ENCODE measurements at places on chromosomes 16 and 17. TPM values are rescaled to one million over a fixed set of nuclear protein-coding genes. Genes with fewer than 3 reads are reported as not detected.

The DNAI2 gene
- total RNA-seq = not detected

The CCL7 gene
- total RNA-seq = not detected

The TBC1D3C gene
- not detected for total RNA-seq

The ARHGDIG gene
- 4.0 TPM for total RNA-seq

The CCL22 gene
- not detected for total RNA-seq

The SLFN11 gene
- 24.3 TPM for total RNA-seq

The ZFP3 gene
- total RNA-seq = 2.5 TPM

- no peak for DNase-seq
Observed at GRCh38 chr17:78082988-78083387, 45.6 kb downstream of the TMC6 start.

DNA sequence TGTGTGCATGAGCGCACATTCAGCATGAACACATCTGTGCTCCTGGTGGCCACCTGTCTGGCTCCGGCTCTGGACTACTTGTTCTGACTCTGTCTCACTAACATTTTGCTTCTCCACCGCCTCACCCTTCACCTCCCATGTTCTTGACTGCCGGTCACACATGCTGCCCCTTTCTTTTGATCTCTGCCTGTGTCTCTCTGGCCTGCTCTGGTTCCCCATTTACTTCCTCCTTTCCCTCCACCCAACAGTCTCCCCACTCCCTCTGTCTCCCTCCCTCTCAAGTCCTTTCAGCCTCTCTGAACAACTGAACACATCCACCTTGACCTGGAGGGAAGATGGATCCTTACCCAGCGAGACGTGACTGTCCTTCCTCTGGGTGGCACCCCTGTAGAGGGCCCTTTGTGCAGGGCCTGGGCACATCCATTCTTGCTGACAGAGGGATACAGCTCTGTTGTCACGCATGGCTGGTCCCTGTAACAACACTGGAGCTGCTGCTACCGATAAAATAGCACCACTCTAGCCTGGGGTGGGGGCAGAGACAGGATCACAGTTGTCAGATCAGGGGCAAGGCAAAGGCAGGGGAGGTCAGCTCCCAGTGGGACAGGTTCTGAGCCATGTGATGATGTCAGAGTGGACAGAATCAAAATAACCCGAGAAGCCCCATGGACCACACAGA lies 11.0 kb downstream of the ZSCAN32 start:
- no peak for DNase-seq

GRCh38 chr16:50769-51591 lies 2.4 kb downstream of the POLR3K start:
- no peak for DNase-seq

- peak; percentile 81 for DNase-seq
Observed at GRCh38 chr16:86823888-86824671, 245.7 kb downstream of the FOXL1 start.

- no peak for DNase-seq
Observed at GRCh38 chr17:71202449-71202848, 918.4 kb upstream of the SOX9 start.

- no peak for DNase-seq
Observed at GRCh38 chr16:57666353-57667047, 1.6 kb upstream of the ADGRG3 start.

- DNase-seq = no peak
Observed at GRCh38 chr17:36095992-36096391, 6.0 kb upstream of the CCL3 start.

- no peak for DNase-seq
Observed at GRCh38 chr16:27811881-27812280, 251.6 kb downstream of the GSG1L start.

DNA sequence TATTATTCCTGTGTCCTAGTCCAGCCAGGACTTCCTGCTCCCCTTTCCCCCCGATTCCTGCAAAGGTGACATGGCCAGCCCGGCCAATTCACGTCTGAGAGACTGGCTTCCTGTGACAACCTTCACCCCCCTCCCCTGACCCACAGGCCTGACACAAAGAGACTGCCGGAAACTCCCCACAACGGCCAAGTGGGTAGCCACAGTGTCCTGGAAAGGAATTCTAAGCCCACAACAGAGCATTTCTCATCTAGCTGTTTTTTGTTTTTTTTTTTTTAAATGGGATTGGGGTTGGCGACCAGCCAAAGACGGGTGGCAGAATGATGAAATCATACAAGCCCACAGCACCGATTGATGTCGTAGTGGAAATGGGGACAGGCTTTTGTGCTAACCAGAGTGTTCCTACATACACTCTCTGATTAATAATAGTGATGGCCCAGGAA lies 2.8 kb upstream of the XAF1 start:
- DNase-seq = peak; percentile 77

- DNase-seq = no peak
Observed at GRCh38 chr16:81843243-81843582, 64.1 kb downstream of the PLCG2 start.

DNA sequence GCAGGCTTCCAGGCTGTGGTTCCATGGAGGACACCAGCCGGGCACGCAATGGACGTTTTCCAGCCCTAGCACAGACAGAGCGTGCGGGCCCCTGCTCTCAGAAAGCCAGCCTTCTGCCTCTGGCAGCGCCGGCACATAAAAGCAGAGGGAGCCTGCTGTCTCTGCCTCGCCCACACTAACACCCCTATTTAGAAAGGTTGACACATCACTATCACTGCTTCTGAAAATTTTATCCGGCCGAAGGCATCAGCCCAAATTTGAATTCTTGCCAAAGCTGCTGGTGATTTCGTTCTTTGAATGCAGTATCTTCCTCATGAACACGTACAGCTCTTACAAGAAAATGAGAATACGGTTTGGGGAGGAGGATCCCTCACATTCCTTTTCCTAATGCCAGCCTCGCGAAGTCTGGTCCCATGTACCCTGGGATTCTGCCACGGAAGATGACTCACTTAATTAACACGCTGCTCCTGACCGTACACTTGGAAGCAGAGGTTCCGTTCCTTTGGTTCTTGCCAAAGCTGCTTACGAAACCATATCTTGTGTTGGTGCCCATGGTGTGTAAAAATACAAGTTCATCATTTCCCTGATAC lies 1.3 kb upstream of the RAB11FIP3 start:
- DNase-seq = peak; percentile 88

DNA sequence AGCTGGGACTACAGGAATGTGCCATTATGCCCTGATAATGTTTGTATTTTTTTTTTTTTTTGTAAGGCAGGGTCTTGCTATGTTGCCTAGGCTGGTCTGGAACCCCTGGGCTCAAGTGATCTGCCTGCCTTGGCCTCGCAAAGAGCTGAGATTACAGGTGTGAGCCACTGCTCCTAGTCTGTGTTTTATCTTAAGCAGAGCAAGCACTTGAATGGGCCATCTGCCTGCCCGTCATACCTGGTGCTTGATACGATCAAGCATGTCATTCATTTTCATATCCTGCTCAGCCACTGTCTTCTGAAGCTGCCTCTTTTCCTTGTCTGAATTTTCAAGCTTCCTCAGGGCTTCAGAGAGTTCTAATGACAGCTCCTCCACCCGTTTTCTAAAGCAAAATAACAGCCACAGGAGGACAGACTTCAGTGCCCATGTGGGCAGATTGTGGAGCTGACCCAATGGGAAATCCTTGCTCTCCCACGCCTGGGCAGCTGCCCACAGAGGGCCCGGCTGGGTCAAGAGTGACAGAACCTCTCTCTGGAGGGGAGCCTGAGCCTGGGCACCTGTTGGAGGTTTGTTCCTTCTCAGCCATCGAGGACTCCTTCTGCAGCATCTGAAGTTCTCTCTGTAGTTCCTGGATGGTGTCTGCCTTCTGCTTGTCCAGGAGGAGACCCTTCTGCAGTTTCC lies 36.5 kb downstream of the DHX38 start:
- no peak for DNase-seq

DNA sequence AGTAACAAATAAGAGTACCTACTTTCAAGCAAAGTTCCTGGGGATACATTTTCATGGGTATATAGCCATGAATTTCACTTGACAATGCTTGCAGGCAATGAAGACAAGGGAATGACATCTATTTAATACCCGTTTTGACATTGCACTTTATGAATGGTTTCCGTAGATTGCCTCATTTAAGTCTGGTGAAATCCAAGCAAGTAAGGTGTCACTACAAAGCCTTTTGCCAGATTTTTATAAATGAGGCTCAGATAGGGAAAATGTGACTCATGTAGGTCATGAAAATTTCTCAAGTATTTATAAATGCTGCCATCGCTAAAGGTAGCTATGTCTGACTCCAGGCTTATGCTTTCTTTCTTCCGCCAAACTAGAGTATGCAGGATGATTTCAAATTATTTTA lies 644.3 kb downstream of the CDH8 start:
- no peak for DNase-seq

All from glomerular endothelial cell (primary cell).